ENCODE measurements at places on chromosomes 2 and 18.

GRCh38 chr18:25795213-25795612 is 295.2 kb downstream of the SS18 start:
- DNase-seq: no peak

- no peak for DNase-seq
Measured at GRCh38 chr18:48848641-48849143, 102.1 kb downstream of the SMAD7 start.

GRCh38 chr2:237833546-237833945 is 25.9 kb upstream of the RAMP1 start:
- no peak for DNase-seq

GRCh38 chr2:147628971-147629421 is 215.8 kb upstream of the ACVR2A start:
- DNase-seq: no peak

GRCh38 chr2:529424-529823 is 147.8 kb downstream of the TMEM18 start:
- no peak for DNase-seq

DNA sequence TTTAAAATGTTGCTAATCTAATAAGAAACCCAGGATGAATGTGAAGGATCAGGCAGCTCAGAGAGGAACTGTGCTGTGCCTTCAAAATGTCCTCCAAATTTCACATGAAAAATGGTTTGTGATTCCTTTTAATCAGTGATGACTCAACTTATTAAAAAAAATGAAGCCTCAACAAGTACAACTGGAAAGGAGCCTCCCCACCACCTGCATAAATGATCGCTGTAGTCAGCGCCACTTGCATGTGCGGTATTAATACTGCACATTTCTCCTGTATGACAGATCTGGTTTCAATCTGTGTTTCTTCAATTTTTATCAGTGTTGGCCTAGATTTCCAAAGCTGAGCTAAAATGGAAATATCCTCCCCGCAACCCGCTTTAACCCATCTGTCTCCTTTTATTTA is 115.0 kb upstream of the TMEM200C start:
- no peak for DNase-seq

DNA sequence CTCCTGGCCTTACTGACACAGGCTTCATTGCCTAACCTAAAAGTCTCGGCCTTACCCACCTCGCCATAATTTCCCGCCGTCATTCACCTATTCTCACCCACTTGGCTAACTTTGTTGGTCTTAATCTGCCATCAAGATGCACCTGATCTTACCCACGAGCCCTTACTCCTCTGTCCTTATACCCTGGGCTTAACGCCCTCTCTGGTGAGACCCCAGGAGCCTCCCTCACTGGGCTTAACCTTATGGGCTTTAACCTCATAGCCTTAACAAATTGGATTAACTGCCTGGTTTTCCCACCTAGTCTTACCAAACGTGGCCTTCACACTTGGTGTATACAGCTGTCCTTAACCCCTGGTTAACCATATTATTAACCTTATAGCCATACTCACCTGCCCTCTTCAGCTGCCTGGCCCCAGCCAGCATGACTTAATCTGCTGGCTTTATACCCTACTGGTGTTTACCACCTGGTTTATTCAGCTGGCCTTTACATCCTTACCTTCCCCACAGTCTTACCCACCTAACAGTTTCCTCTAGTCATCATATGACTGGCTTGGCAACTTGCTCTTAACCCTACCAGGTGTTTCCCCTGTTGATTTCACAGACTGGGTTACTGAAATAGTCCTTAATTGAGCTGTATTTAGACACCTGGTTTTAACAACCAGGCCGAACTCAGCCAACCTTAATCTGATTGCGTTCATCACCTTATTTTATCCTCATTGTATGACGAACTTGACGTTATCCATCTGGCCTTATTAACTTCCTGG is 132.0 kb upstream of the ZSWIM2 start:
- DNase-seq: no peak

DNA sequence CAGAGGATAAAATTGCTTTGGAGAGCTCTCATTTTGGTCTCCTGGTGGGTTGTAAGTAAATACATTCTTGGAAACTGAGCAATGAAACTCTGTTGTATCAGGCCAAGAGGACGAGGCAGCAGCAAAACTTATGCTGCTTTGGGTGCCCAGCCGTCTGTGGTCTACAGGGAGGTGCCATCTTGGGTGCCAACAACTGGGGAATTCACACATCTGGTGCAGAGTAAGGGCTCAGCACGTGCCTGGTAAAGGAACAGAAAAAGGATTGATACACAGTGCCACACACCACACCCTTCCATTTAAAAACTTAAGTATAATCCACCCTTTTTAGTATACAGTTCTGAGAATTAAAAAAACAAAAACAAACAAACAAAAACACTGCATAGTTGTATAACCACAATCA is 221.9 kb downstream of the TSN start:
- DNase-seq: no peak

DNA sequence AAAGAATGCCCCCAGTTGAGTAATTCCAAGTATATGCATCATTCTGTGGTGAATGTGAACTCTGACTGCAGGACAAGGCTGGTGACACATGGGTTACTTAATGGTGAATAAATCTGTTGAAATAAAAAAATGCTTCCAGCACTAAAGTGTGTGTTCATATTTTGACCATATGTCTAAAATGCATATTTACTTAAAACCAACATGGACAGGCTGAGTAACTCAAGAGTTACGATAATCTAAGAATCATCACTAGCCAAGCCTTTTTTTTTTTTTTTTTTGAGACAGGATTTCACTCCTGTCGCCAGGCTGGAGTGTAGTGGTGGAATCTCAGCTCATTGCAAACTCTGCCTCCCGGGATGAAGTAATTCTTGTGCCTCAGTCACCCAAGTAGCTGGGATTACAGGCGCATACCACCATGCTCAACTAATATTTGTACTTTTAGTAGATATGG is 47.1 kb upstream of the CCBE1 start:
- no peak for DNase-seq

DNA sequence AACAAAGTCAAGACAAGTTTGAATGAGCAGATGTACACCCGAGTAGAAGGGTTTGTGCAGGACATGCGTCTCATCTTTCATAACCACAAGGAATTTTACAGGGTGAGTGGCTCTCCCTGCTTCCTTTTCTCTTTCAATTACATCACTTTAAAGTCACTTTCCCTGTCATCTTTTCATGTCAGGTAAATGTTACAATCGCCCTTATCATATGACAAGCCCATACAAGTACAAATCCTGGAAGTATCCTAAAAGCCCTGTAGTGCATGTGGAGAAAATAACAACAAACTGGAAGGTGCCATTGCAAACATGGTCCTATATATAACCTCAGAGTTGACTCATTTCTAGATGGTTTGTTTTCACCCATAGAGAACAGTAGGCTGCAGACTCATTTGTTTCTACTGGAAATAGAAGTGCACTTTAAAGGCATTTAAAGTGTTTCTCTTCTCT is 126.0 kb downstream of the SP100 start:
- DNase-seq: no peak

DNA sequence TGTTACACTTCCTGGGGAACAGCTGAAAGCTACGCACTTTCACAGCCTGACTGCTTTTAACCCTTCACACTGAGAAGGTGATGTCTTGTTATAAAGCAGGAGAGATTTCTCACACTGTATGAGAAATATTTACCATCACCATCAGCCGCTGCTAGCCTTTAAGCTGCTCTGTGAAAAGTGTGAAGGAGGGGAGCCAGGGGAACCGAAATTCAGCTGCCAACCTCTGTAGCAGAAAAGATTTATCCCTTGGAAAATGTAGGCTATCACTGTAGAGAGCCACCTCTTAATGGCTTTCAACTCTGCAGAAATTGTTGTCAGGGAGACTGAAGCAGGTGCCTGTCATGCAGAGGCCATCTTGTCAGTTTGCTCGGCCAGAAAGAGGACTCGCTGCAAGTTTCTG is 145.3 kb downstream of the SP3 start:
- no peak for DNase-seq

GRCh38 chr2:7694076-7694985 is 777.1 kb downstream of the RNF144A start:
- DNase-seq: no peak

GRCh38 chr2:179050755-179051154 is 818 bp upstream of the CCDC141 start:
- no peak for DNase-seq

DNA sequence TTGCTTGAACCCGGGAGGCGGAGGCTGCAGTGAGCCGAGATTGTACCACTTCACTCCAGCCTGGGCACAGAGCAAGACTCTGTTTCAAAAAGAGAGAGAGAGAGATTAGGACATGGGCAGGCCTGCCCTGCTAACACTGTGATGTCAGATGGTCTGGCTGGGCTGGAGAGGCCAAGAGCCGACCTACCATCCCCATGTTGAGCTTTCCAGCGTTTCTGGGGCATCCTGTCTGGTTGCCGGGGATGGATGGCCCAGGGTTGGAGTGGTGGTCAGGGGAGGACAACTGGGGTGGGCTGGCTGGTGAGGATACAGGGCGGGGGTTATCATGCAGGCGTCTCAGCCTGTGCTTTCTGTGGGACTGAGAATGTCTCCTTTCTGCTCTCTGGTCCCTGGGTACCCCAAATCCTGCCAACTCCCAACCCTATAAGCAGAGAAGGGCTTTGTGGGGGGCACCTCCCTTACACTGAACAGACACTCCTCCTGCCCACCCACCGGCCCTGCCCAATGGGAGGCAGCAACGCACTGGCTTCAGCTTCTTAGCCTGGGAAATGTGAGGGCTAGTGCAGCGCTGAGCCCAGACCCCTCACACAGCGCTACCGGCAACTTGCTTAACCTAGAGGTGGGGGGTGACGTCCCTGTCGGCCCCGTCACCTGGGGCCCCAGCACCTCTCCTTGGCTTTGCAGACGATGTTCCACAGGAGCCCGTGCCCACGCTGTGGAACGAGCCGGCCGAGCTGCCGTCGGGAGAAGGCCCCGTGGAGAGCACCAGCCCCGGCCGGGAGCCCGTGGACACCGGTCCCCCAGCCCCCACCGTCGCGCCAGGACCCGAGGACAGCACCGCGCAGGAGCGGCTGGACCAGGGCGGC is 5.4 kb downstream of the SNORC start:
- DNase-seq: no peak

DNA sequence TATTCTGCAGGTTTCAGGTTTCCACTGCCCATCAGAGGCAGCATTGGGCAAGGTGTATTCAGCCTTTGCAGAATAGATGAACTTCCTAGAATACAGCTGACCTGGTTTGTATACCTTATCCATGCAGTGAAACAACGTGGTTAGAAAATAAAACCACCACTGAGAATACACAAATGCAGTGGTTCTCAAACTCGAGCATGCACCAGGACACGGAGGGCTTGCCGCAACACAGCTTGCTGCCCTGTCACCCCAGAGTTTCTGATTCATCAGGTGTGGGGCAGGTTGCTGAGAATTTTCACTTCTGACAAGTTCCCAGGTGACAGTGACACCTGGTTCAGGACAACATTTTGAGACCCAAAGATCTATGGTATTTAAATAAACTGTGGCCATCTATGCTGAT is 23.4 kb upstream of the C1D start:
- DNase-seq: no peak

GRCh38 chr18:8218197-8218596 is 391.0 kb upstream of the RAB12 start:
- no peak for DNase-seq

GRCh38 chr2:160492401-160493226 is 993 bp downstream of the RBMS1 start:
- DNase-seq: no peak

DNA sequence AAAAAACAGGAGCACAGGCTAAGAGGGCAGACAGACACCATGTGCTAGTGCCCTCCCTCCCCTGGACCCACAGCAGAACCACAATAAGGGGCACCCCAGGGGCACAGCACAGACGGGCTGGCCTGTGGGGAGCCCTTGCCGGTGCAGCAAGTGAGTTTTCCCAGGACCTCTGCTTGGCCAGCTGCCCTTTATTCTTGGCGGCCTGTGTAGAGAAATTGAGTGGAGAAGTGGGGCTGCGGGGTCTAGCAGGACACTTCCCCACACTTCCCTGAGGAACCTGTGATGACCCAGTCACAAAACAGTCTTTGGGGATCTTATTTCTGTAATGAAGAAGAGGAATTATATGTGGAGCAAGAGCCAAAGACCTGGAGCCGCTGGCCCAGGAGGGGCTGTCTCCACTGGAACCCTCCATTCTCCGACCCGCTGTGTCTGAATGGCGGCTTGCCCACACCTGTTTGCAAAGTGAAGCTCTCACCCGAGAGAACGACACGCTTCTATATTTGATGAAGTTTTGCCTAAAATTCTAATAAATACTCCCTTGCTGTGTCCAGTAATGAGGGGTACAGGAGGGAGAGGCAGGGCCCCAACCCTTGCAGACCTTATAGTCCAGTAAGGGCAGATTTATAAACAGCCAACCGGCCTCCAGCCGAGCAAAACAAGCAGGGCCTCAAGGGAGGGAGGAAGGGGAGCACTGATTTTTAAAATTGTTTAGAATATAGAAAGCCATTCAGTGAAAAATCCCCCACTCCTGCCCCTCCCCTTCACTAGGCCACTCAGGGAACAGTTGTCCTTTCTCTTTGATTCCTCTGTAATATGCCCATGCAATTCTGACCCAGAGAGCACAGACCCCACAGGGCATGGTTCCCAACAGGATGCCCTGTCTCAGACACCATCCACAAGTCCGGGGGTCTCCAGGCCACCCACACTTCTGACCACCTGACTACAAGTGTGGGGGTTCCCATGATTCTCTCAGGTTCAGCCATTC is 44.7 kb upstream of the SNED1 start:
- DNase-seq: no peak

DNA sequence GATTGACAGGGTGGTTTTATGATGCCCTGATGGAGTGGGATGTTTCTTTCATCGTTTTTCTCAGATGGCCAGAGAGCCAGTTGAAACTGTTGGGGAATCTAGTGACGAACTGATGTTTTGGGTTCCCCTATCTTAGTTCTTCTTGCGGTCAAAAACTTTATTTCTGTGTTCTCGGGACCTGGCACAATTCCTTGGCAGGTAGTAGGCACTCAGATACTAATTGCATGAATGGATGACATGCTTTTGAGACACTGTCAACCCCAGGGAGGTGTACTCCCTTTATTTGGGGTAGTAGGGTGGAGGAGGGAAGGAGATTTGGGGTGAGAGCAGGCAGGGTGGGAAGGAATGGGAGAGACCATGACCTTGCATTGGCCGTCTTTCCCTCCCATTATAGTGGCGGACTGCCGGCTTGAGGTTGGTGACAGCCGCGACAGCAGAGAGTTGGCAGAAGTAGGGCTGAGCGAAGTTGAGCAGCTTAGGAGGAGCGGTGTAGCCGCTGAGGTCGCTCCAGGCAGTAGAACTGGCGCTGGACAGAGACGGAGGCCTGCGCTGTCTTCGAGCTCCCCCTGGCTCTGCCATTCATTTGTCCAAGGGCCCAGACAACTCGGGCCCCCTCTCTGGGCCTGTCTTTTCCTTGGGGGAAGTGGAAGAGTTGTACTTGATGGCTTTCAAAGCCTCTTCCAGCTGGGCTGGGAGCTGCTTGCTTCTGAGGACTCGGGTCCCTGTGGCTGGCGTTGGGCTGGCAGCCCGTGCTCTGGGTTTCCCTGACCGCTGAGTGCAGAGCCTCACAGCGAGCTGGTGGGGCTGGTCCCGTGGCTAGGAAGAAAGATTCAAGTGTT is 2.6 kb downstream of the TET3 start:
- no peak for DNase-seq

- no peak for DNase-seq
Measured at GRCh38 chr2:455913-456312, 168.0 kb upstream of the ALKAL2 start.

Measured in brain pericyte (primary cell).